Posterior vena cava (tissue), 2 donors: ENCODE measurements at places on chromosomes 5 and 9. TPM values are rescaled to one million over a fixed set of nuclear protein-coding genes. Genes with fewer than 3 reads are reported as not detected.
A peak's percentile ranks its signal among the peaks of the same experiment; 100 is the strongest.

GRCh38 chr9:110260911-110261310 is 4.6 kb upstream of the TXN start:
- no peak for DNase-seq

GRCh38 chr5:25858019-25858418 is 1180.4 kb downstream of the CDH9 start:
- DNase-seq, result no peak

DNA sequence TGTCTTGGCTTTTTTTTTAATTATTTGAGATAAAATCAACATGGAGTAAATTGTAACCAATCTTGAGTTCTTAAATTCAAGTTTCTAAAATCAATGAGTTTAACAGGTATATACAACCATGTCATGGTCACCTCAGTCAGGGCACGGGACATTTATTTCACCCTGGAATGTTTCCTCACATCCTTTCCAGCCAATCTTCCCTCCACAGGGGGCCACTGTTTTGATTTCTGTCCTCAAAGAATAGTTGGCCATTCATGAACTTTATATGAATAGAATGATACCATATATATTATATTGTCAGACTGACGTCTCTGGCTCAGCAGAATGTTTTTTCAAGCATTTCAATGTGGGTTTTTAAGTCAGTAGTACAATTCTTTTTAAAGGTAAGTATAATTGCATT is 806 bp downstream of the ZNF474 start:
- no peak for DNase-seq

GRCh38 chr5:146151970-146152369 is 30.5 kb downstream of the LARS1 start:
- DNase-seq, result no peak

- no peak for DNase-seq
These were observed 227.7 kb upstream of the PRR16 start for GRCh38 chr5:120236360-120236759.

DNA sequence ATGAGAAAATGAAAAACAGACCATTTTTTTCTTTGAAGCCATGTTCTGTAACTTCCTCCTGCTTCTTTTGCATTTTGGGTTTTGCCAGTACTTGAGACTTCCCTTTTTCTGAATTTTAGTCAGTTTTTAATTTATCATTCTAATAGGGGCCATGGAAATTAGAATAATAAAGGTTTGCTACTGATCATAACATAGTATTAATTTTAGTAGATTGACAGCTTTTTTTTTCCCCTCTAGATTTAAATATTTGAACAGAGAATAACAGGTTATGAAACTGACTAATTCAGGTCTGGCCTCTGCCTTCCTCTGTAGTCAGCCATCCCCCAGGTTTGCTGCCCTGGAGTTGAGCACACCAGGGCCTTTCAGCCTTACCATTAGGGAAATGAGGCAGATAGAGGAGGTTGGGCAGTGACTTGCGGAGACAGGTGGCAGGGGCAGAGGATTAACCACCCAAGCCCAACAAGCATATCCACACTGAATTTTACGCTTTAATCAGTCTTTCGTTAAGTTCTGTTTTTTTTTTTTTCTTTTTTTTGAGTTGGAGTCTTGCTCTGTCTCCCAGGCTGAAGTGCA is 80.1 kb upstream of the TNFAIP8 start:
- no peak for DNase-seq

- DNase-seq, result no peak
These were observed 16.6 kb upstream of the PSMD5 start for GRCh38 chr9:120859361-120859760.

DNA sequence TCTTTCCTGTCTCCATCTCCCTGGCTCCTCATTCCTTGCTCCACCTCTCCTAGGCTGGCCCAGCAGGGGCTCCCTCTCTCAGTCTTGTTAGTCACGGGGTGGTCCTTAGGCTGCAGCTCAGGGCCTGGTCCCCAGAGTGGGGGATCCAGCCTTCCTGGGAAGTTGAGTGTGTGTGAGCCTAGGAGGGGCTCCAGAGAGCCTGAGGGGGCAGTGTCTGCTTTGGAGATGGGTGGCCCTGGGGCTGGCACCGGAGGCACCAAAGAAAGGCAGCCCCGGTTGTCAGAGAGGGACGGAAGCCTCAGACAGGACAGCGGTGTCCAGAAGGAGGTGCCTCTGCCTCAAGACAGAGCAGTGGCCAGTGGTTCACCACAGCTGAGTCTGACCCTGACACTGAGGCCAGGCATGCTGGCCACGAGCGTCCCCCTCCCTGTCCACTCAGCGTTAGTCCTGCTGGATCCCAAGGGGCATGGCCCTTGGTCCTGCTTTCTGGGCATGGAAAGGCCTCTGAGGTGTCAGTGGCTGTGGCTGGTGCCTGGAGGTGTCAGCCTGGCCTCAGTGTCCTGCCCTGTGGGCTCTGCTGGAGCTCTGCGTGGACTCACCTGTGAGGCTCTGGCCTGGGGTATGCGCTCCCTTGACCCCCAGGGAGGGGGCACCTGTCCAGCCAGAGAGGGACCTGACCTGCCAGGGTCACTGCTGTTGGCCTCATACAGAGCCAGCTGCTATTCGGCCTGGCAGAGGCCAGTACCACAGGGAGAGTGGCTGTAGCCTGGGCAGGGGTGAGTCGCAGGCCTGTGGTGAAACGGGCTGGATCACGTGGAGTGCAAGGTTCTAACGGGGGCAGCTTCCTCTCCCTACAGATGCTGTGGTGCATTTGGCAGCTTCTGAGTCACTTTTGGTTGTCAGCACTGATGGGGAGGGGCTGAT is 130.6 kb downstream of the CACNA1B start:
- peak; percentile 65 for DNase-seq

- DNase-seq, result no peak
These were observed 1.2 kb upstream of the BTF3 start for GRCh38 chr5:73496984-73497457.

- no peak for DNase-seq
These were observed 3.7 kb downstream of the C9orf50 start for GRCh38 chr9:129617167-129617566.

GRCh38 chr9:91884696-91885687 is 65.0 kb downstream of the ROR2 start:
- no peak for DNase-seq

The TTLL11 gene
- total RNA-seq, result 11.8 TPM

The STPG3 gene
- total RNA-seq, result not detected

The SEMA5A gene
- 34.1 TPM for total RNA-seq
